ENCODE measurements at places on chromosomes 11 and 22. TPM values are rescaled to one million over a fixed set of nuclear protein-coding genes. Genes with fewer than 3 reads are reported as not detected.

MCHR1 gene
- polyA plus RNA-seq = not detected

PDGFD gene
- polyA plus RNA-seq = 0.05 TPM

LDHAL6A gene
- polyA plus RNA-seq = not detected

C11orf87 gene
- not detected for polyA plus RNA-seq

PIWIL4 gene
- polyA plus RNA-seq = 1.3 TPM

CD3G gene
- 477 TPM for polyA plus RNA-seq

OSM gene
- polyA plus RNA-seq = 7.0 TPM

OR4C13 gene
- not detected for polyA plus RNA-seq

OR8K3 gene
- not detected for polyA plus RNA-seq

TMPRSS5 gene
- polyA plus RNA-seq = 0.08 TPM

GLB1L2 gene
- polyA plus RNA-seq = 0.11 TPM
